Stimulated activated CD4-positive, alpha-beta T cell treated with anti-CD3 and anti-CD28 coated beads, Interleukin-4, amount 100 ng/mL, for 1 hour (primary cell): ENCODE measurements at places on chromosomes 13 and 19.

DNA sequence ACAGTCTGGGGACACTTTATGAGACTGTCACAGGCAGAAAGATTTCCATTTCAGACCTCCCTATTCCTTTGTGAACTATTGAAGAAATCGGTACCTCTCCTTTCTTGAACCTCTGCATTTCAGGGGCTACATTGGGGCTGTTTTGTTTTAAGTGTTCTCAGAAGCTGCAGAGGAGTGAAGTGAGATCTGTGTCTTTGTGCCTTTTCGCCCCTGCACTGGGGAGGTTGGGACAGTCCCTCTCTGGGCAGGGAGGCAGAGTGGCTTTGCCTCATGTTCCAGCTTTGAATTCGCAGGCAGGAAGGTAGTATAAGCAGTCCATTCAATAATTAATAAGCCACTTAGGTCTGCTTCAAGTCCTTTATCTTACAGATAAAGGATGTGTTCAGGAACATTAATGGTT, 9.5 kb upstream of the AMER2 start:
- no peak for DNase-seq

DNA sequence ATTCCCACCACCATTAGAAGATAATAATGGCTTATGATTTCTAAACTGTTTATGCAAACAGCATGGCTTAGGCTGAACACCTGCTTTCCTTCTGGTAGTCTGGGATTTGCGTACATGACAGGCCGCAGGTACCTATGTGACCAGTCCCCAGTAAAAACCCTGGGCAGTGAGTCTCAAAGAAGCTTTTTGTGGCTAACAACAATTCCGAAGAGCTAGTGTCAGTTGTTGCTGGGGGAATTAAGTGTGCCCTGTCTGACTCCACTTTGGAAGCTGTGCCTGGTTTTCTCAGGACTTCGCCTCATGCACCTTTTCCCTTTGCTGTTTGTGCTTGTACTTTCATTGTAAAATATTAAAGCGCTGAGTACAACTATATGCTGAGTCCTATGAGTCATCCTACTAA, 250.2 kb upstream of the MIR17HG start:
- DNase-seq = no peak

DNA sequence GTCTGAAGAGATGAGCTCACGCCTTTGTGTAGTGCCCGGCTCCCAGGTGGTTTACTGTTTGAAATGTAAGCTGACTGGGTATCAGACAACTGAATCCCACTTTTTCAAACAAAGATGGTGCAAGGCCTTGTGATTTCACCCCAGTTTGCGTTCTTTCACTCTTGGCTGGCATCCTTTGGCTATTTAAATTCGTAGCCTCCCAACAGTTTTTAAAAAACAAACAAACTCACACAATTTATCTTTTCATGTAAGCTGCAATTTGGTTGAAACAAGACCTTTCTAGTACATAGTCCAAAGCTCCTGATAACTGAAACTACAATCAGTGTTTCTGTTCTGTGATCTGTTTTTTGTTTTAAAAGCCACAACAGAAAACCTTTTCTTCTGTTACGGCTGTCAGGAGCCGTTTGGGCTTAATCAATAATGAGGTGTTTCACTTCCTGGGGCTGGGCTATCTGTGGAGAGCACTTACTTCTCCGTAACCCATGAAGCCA, 65.1 kb upstream of the NPAS1 start:
- no peak for DNase-seq

DNA sequence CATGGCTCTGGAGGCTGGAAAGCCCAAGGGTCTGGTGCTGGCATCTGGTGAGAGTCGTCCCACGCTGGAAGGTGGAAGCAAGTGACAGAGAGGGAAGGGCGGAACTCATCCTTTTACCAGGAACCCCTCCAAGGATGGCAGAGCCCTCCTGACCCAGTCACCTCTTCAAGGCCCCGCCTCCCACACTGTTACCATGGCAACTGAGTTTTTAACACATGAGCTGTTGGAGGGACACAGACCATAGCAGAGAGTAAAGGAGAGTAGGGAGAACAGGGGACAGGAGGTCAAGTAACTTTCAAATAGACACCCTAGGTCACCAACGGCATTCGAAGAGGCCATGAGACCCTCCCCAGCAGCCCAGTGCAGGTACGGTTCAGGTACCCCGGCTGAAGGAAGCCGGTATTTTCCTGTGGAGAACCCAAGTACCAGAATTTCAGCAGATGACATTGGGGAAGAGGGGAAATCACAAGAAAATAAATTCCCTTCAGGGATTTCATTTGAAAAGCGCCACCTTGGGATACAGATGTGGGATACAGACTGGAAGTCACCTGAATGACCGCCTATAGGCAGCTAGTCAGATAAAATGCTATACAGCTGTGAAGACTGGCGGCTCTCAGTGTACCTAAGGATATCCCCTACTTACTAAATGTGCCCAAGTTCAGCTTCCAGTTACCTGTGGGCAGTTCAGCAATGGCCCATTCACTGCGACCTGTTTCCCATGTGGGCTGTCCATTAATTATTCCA, 8.0 kb downstream of the IL17D start:
- DNase-seq = no peak

DNA sequence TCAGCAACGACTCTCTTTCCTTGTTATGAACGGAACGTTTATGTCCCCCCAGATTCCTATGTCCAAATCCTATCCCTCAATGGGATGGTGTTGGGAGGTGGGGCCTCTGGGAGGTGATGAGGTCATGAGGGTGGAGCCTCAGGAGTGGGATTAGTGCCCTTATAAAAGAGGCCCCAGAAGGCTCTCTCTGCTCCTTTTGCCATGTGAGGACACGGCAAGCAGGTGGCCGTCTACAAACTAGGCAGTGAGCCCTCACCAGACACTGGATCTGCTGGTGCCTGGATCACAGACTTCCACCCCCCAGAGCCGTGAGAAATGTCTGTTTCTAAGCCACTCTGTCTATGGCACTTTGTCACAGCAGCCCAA, 53.2 kb downstream of the EPS15L1 start:
- no peak for DNase-seq

DNA sequence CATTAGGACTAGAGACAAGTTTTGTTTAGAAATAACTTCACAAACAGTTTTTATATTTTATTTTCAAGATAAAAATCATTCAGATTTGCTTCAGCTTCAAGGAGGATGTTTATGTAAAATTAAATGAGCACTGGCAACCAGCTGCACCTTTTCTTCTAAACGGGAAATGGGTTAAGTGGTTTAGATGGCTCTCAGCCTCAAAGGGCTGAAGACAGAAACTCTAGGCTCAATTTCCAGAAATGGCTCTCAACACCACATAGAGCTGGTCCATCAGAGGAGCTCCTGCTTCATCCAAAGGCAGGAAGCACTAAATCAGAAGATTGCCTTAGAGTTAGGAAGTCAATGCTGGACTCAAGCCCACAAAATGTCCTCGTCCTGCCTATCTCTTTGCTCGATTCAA, 74.7 kb downstream of the ZNF429 start:
- no peak for DNase-seq

- no peak for DNase-seq
Measured at GRCh38 chr13:89951341-89951740, 1396.1 kb upstream of the MIR17HG start.

- DNase-seq = peak; percentile 3
Measured at GRCh38 chr13:51518827-51519226, 65.4 kb upstream of the WDFY2 start.

GRCh38 chr19:52941941-52942385, 18.7 kb upstream of the ZNF888 start:
- DNase-seq = peak; percentile 16

DNA sequence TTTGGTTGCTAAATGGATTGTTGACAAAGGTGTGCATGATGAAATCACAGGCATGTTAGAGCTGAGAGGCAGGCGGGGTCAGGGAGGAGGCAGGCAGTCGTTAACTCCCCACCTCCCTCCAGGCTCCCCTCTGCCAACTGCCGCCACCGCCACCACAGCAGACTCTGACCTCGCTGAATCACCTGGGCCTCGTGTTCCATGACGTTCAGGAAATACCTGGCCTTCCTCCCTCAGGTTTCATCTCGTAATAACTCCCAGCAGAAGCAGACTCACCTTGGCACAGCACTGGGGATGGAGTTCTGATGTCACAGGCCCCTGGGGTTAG, 198.5 kb downstream of the KATNAL1 start:
- no peak for DNase-seq

DNA sequence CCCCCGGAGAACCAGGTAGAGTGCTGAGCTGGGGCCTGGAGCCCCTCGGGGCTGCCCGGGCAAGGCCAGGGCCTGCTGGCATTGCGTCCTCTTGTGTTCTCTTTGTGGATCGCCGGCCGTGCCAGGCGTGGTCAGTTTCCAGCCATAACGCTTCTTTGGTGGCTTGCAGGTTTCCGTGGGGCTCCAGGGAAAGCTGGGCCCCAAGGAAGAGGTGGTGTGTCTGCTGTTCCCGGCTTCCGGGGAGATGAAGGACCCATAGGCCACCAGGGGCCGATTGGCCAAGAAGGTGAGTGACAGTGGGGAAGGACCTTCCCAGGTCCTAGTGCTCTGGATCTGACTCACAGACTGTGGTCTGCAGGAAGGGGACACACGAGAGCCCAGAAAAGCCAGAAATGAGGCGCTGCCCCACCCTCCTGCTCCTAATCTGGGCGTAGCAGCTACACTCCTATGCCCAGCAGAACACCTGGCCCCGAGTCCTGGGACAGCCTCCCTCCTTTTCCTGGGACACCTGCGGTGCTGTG, 57.5 kb downstream of the RAB20 start:
- DNase-seq = no peak

GRCh38 chr13:73522937-73523336, 464.1 kb downstream of the KLF5 start:
- no peak for DNase-seq

GRCh38 chr13:97468331-97468730, 34.4 kb downstream of the RAP2A start:
- no peak for DNase-seq

DNA sequence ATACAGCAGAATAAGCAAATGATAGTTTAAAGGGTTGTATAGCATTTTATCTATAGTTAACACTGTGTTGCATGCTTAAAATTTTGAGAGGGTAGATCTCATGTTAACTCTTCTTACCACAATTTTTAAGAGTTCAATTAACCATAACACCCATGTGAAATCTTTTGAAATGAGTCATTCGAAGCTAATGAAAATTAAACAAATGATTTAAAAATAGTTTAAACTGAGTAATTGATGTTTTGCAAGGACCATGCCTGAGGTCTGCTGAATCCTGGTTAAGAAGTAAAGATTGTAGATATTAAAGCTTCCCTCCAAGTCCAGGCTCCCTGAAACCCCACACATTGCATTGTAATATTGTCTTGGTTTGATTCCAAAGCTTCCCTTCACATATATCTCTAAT, 176.7 kb upstream of the RNF113B start:
- no peak for DNase-seq

DNA sequence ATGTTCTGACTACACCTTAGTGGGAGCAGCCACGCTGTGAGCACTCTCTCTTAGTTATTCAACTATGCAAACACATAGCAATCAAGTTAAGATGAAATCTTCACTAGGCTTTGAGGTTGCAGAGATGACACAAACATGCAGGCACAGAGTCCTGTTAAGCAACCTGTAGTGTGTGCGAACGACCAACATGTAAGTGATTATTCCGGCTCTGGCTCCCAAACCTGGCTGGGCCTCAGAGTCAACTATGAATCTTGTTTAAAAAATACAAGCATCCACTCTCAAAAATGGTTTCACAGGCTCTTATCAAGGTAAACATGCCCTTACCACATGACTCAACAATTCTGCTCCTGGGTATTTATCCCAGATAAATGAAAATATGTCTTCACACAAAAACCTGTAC, 91.4 kb downstream of the IRS2 start:
- no peak for DNase-seq

- DNase-seq = no peak
Measured at GRCh38 chr13:44188257-44188656, 185.4 kb upstream of the SERP2 start.

GRCh38 chr13:112060899-112061366, 6.0 kb upstream of the SOX1 start:
- no peak for DNase-seq

DNA sequence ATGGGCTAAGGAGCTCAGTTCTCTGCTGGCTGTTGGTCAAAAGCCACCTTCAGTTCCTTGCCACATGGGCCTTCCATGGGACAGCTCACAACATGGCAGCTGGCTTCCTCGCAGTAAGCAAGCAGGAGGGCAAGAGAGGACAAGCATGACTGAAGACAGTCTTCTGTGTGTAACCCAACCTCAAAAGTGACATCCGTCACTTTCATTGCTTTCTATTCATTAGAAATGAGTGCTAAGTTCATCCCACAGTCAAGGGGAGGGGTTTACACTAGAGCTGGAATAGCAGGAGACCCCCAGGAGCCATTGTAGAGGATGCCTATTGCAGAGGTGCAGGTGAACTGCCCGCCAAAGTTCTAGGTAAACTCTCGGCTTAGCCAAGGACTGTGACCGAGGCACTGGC, 163.3 kb downstream of the NUFIP1 start:
- no peak for DNase-seq

- peak; percentile 56 for DNase-seq
Measured at GRCh38 chr19:14433554-14434501, 722 bp downstream of the PKN1 start.

- DNase-seq = no peak
Measured at GRCh38 chr13:51218626-51219025, 3.6 kb upstream of the FAM124A start.

DNA sequence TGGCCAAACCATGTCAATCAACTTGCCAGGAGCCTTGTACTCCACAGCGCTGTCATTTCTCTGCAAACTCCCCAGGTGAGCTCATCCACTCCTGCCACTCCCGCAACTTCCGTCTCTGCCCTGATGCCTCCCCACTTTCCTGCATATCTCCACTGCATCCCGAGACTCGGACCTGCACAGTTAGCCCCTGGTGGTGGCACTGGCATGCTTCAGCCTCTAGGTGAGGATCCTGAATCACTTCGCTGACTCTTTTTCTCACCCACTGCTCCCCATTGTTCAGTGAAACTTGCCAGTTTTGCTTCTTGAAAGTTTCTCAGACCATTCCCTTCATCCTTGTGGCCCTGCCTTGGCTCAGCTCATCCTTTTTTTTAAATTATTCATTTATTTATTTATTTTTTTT, 3.4 kb upstream of the CTU1 start:
- DNase-seq = no peak

DNA sequence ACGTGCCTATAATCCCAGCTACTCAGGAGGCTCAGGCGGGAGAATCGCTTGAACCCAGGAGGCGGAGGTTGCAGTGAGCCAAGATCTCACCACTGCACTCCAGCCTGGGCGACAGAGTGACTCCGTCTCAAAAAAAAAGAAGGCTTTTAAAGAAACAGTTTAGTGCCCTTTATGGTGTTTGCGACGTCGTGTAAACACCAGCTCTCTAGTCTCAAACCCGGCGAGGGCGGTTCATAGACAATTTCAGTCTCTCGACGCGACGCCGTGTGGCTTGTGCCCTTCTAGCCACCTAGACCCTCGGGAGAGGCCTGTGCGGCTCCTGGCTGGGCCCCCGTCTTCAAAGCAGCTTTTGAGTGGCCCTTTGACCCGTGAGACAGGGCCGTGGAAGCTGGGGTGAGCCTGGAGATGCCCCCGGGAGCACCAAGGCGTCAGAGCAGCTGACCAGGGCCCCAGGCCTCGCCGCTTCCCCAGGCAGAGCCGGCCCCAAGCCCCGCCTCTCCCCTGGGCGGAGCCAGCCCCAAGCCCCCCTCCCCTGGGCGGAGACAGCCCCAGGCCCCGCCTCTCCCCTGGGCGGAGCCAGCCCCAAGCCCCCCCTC, 5.0 kb upstream of the MADCAM1 start:
- no peak for DNase-seq
